HCT116 (cell line): ENCODE measurements at places on chromosomes 2 and 18.

DNA sequence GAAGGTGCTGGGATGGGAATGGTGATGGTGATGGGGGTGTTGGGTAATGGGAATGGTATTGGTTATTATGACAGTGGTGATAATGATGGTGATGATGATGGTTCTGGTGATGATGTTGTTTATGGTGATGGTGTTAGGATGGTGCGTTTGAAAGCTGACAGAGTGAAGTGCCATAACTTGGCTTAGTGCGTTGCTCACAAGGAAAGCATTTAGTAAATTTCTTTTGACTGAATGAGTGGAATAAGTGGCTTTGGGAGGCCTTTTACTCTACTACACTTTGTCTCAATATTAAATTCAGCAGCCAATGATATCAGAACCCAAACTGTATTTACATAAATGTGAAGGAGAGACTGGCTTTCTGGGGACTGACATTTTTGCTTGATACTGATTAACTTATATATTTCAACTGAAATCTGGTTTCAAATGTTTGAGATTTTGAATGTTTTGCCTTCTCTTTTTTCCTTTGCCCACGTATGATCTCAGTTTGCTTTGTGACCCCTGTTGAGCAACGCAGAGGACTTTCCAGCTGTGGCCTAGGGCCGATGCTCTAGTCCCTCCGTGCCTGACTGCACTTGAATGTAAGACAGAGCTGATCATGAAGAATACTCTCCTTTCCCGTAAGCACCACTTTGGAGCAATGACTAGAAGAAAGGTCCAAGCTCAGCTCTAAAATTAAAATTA, 128.5 kb upstream of the SH3BP4 start:
- no peak for DNase-seq

DNA sequence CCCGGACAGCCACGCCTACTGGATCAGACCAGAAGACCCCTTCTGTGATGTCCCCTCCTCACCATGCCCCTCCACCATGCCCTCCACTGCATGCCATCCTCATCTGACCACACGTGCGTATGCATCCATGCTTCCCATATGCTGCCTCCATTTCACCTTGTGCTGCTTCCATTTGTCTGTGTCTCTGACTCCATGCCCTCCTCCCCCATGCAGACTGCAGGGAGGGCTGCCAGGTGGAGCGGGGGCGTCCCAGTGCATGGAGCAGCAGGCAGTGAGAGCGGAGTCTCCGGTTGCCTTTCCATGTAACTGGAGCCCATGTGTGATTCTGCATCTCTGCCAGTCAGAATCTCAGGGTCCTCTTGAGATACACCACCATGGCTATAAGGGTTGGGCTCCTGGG, 52.6 kb downstream of the COA5 start:
- no peak for DNase-seq

- no peak for DNase-seq
Observed at GRCh38 chr2:21265752-21266151, 142.0 kb downstream of the TDRD15 start.

- DNase-seq, result no peak
Observed at GRCh38 chr2:17442334-17442733, 75.9 kb downstream of the RAD51AP2 start.

DNA sequence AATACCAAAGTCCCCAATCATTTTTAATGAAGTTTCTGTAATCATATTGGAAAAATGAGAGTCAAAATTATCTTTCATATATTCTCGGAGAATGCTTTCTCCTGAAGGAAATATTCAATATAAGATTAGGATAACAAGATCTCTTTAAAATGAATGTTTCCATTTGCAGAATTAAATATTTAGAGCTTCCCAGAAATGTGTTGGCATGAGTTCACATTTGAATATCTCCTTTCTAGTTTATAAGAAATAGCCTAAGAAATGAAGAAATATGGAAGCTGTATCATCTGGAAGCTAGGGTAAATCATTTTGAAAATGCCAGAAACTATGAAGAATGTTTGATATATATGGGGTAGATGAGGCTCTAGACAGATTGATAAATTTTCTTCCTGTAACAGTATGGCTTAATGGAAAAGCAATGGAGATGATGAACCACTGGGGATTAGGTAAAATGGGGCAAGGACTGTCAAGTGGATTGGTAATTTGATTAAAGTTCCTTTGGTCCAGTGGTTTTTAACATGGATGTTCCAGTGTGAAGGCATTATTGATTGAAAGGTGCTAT, 184.6 kb upstream of the ZNF804A start:
- DNase-seq, result no peak

DNA sequence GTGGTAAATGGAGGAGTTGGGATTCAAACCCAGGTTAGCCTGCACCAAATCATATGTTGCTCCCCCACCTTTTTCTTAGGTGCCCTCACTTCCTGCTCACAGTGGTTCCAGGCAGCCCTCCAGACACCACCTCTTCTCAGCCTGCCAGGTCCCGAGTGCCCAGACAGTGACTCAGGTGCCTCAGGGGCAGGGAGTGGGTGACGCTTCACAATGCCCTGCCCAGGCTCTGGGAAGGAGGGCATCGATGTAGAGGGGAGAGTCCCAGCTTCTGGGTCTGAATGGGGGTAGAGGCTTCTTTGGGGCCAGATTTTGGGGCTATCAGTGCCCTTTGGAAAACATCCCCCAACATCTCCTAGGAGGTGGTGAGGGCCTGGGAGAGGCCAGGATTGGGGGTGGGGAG, 5.2 kb upstream of the DNAJB2 start:
- DNase-seq, result peak; percentile 72

DNA sequence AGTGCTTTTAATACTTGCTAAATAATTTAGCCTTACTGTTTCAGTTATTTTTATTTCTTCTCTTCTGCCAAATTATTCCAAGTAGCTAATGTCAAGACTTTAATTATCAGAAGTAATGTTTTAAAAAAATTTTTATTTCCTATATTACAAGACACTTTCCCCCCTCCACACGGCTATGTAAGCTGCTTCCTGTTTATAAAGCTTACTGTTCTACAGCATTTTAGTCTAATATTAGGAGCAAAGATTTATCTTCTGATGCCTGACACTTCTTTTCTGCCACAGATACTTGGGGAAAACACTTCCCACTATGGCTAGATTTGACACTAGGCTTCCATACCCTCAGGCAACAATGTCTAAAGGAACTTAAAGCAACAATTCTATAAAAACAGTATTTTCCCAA, 62.3 kb downstream of the ROCK1 start:
- no peak for DNase-seq

- DNase-seq, result no peak
Observed at GRCh38 chr2:176188774-176189680, 559 bp downstream of the HOXD1 start.

DNA sequence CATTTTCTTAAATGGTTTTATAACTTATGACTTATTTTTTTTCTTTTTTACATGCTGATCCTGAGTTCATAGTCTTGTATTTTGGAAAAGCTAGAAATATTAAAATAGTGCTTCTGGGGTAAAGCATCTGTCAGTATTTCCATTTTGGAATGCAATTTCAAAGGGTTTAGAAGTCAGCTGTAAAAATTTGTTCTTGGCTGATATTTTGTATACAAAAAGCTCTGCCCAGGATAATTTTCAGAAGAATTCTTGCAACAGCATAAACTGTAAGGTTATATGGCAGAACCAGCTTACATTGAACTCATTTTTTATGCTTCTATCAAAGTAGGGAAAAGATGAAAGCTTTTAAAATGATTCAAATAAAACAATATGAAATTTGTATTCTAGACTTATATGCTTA, 97.4 kb downstream of the DIS3L2 start:
- DNase-seq, result no peak

DNA sequence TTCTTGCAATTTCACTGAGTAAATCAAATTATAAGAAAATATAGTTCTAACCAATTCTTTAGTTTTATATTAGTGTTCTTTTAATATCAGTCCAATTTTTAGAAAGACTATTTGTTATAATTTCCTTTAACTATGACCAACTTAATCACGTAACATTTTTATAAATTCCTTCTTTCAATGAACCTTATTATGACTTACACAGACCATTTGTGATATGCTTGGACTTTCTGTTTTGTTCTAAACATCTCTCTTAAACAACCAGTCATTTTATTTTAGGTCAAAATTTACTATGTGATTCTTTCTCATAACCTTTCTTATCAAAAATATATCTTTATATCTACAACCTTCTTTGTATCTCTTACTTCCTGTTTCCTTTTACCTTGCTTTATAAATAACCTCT, 39.5 kb upstream of the DYNAP start:
- no peak for DNase-seq

DNA sequence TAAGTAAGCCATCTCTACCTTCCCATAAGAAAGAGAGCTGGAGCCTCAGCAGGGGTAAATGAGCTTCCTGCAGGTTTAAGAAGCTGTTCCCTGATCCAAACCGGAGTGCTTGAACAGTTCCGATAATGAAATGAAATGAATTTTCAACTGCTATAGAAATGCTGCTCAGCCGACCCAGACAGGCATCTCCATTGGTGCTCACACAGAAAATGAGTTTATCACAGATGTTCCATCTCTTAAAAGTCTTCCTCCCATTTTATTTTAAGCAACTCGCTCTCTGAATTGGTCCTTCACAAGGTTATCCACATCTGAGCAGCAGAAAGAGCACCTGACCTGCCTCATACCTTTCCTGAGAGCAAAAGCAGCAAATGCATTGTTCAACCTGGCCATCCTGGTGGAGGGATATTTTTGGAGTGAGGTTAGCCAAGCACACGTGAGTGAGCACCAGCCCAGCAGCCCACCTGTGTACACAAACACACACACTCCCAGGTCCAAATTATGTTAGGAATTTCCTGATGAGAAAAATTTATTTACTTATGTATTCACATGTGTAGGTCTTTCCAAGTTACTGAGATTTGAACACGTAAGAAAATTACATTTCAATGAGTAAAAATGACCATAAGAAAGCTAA, 42.2 kb upstream of the CCDC68 start:
- DNase-seq, result no peak

GRCh38 chr2:60496475-60496874, 57.0 kb downstream of the BCL11A start:
- no peak for DNase-seq
